Left ventricle myocardium inferior (tissue), 1 donor: ENCODE measurements at places on chromosomes 5 and 9. TPM values are rescaled to one million over a fixed set of nuclear protein-coding genes. Genes with fewer than 3 reads are reported as not detected.
A peak's percentile ranks its signal among the peaks of the same experiment; 100 is the strongest.

GRCh38 chr9:90114641-90115425 is 510.0 kb downstream of the GADD45G start:
- DNase-seq, result no peak
- no peak overlapping the region for H3K4me3 ChIP-seq
- H3K4me1 ChIP-seq, result no peaks in the 10 kb centered on the region
- H3K27ac ChIP-seq, result no peak overlapping the region
- H3K27me3 ChIP-seq, result no peaks in the 10 kb centered on the region

- no peak overlapping the region for H3K4me3 ChIP-seq
- H3K4me1 ChIP-seq, result peaks cover 7% of the 10 kb centered on the region
- H3K27ac ChIP-seq, result no peak overlapping the region
- no peaks in the 10 kb centered on the region for H3K27me3 ChIP-seq
- DNase-seq, result no peak
Measured at GRCh38 chr9:36018129-36018528, 18.6 kb upstream of the RECK start.

GRCh38 chr9:9585920-9586319 is 1026.9 kb downstream of the PTPRD start:
- H3K27ac ChIP-seq, result no peak overlapping the region
- H3K4me3 ChIP-seq, result no peak overlapping the region
- no peaks in the 10 kb centered on the region for H3K36me3 ChIP-seq
- H3K4me1 ChIP-seq, result no peaks in the 10 kb centered on the region
- H3K27me3 ChIP-seq, result no peaks in the 10 kb centered on the region

GRCh38 chr9:127664324-127664677 is 42.5 kb upstream of the CFAP157 start:
- DNase-seq, result no peak
- no peak overlapping the region for H3K4me3 ChIP-seq
- no peaks in the 10 kb centered on the region for H3K27me3 ChIP-seq
- H3K27ac ChIP-seq, result peak overlapping the region; percentile 2
- H3K36me3 ChIP-seq, result peaks cover 96% of the 10 kb centered on the region
- peaks cover 4% of the 10 kb centered on the region for H3K4me1 ChIP-seq

GRCh38 chr5:168578538-168579487 is at the start of gene PANK3:
PANK3 (minus strand) TSS chr5:168579368; CDS start chr5:168579283, 85 bp downstream.
- no peaks in the 10 kb centered on the region for H3K27me3 ChIP-seq
- peak within 1 kb of the TSS; percentile 97 for H3K27ac ChIP-seq
- peaks cover 56% of the 10 kb centered on the region for H3K4me1 ChIP-seq
- H3K36me3 ChIP-seq, result no peaks in the 10 kb centered on the region
- H3K4me3 ChIP-seq, result peak within 1 kb of the TSS; percentile 97

GFI1B gene
- total RNA-seq, result 0.27 TPM

GNA14 gene
- total RNA-seq, result 2.2 TPM

GRCh38 chr9:76135902-76136301 is 245.4 kb downstream of the PCSK5 start:
- H3K4me3 ChIP-seq, result no peak overlapping the region
- no peaks in the 10 kb centered on the region for H3K36me3 ChIP-seq
- H3K27ac ChIP-seq, result no peak overlapping the region
- H3K4me1 ChIP-seq, result no peaks in the 10 kb centered on the region
- no peak for DNase-seq
- H3K27me3 ChIP-seq, result no peaks in the 10 kb centered on the region

GRCh38 chr5:2575292-2575691 is 176.2 kb downstream of the IRX2 start:
- no peak overlapping the region for H3K27ac ChIP-seq
- no peak overlapping the region for H3K4me3 ChIP-seq
- peaks cover 47% of the 10 kb centered on the region for H3K27me3 ChIP-seq
- no peak for DNase-seq

DNA sequence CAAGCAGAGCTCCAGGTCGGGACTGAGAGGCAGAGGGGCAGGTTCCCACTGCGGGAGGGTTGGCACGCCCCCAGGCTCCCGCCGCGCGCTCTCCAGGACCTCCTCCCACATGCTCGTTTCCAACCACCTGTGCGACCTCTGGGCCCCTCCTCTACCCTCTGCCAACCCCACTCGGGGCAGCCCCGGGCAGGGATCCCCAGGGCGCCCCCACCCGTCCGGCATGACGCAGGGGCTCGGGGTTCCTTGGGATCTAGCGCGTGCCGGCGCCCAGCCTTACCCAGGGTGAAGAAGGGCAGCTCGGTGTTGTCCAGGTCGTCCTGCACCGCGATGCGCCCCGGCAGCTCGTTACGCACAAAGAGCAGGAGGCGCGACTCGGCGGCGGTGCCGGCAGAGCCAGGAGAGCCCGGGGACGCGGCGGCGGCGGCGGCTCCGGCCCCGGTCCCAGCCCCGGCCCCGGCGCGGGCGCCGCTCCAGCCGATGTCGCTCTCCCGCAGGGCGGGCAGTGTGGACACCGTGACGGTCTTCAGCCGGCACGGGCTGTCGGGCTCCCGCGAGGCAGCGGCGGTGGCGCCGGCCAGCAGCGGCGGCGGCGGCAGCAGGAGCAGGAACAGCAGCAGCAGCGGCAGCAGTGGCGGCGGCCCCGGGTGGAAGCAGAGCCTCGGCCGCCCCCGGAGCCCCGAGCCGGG is 494 bp downstream of the ASTN2 start:
- peaks cover 27% of the 10 kb centered on the region for H3K4me1 ChIP-seq
- no peaks in the 10 kb centered on the region for H3K36me3 ChIP-seq
- peak overlapping the region; percentile 62 for H3K4me3 ChIP-seq
- H3K27me3 ChIP-seq, result peaks cover 100% of the 10 kb centered on the region

DNA sequence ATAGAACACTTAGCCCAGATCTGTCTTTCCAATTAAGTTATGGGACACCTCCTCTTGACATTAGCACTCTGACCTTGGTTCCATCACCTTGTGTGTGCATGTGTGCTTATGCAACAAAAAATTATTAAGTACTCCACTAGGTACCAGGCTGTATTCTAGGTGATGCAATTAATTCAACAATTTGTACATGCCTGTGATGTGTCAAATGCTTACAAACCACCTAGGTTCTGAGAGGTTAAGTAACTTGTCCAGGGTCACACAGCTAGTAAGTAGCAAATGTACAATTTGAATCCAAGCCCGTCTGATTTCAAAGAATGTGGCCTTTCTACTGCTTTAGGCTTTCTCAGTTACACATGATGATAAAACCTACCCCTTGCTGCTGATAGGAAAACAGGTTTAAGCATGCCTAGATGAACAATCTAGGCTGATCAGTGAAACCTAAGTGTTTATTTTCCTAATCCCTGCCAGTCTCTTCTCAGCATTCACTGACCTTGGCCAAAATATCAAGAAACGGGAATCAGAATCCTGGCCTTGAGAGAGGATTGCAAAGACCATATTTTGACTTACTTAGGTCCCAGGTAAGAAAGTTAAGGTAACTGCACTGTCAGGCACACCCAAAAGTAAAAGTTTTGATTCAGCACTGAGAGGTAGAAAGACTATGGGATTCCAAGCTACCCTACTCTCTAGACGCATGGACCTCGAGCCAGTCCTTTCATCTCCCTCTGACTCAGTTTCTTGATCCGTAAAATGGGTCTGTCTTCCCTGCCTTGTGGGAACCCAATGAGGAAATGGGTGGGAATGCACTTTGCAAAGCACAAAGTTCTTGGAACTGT is 1.0 kb downstream of the TBC1D2 start:
- no peaks in the 10 kb centered on the region for H3K36me3 ChIP-seq
- no peak for DNase-seq
- peak overlapping the region; percentile 98 for H3K27ac ChIP-seq
- no peaks in the 10 kb centered on the region for H3K27me3 ChIP-seq

DNA sequence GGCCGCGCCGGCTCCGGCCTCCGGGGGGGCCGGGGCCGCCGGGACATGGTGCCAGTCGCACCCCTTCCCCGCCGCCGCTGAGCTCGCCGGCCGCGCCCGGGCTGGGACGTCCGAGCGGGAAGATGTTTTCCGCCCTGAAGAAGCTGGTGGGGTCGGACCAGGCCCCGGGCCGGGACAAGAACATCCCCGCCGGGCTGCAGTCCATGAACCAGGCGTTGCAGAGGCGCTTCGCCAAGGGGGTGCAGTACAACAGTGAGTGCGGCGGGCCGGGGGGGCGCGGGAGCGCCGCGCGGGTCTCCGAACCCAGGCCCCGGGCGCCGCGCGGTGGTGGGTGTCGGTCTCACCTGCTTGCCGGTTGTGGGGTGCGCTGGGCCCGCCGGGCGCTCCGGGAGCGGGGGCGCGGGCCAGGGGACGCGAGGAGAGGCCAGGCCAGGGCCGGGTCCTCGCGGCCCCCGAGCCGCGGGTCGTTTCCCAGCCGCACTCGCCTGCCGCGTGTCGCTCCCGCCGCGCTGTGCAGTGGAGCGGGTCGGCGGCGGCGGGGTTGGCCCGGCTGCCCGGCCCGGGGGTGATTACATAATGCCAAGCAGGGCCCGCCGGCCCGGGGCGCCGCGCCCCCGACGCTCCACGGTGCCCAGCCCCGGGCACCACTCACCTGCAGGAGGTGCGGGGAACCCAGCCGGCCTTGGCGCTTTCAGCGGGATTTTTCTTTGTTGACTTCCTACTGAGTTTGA is 492 bp downstream of the RABL6 start:
- peak overlapping the region; percentile 92 for H3K27ac ChIP-seq
- H3K4me1 ChIP-seq, result peaks cover 54% of the 10 kb centered on the region
- peak; percentile 16 for DNase-seq
- H3K27me3 ChIP-seq, result no peaks in the 10 kb centered on the region
- H3K36me3 ChIP-seq, result peaks cover 13% of the 10 kb centered on the region

TMOD1 gene
- 186 TPM for total RNA-seq

SPINK13 gene
- total RNA-seq, result not detected

KCNV2 gene
- total RNA-seq, result not detected

DNA sequence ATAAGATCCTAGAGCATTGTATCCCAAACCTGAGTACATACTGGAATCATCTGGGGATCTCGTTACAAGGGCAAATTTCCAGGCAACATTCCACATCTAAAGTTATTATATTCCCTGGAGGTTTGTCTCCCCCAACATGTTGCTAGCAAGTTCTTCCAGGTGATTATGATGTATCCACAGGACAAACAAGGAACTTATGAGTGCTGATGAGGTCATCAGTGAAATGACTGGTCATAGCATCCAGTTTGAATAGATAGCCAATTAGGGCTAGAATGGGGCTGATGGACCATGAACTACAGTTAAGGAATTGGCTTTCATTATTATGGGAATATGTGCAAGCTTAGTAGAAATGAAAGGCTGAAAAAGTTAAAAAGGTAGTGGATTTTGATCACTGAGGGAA is 115.2 kb downstream of the CWC27 start:
- H3K36me3 ChIP-seq, result no peaks in the 10 kb centered on the region
- no peak overlapping the region for H3K27ac ChIP-seq
- H3K27me3 ChIP-seq, result no peaks in the 10 kb centered on the region
- no peaks in the 10 kb centered on the region for H3K4me1 ChIP-seq
- DNase-seq, result no peak

SLC1A3 gene
- total RNA-seq, result 144 TPM

DNA sequence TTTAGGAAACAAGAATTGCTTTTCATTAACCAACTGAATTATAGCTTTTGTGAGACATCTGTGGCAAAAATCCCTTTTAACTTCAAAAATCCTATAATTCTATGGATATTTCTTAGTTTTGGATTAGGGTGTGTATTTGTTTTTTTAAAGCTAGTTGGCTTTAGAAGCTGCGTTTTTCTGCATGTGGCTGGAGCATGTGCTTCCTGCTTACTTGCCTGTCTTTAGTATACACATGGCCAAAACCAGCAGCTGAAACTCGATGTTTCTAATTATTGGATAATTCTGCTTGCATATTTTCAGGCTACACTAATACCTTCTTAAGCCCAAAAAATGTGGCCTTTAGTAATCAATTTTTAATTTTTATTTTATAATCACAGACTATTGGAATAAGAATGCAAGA is 8.9 kb downstream of the RECK start:
- no peak for DNase-seq
- H3K27ac ChIP-seq, result no peak overlapping the region
- no peaks in the 10 kb centered on the region for H3K36me3 ChIP-seq
- H3K4me3 ChIP-seq, result no peak overlapping the region
- no peaks in the 10 kb centered on the region for H3K27me3 ChIP-seq

DNA sequence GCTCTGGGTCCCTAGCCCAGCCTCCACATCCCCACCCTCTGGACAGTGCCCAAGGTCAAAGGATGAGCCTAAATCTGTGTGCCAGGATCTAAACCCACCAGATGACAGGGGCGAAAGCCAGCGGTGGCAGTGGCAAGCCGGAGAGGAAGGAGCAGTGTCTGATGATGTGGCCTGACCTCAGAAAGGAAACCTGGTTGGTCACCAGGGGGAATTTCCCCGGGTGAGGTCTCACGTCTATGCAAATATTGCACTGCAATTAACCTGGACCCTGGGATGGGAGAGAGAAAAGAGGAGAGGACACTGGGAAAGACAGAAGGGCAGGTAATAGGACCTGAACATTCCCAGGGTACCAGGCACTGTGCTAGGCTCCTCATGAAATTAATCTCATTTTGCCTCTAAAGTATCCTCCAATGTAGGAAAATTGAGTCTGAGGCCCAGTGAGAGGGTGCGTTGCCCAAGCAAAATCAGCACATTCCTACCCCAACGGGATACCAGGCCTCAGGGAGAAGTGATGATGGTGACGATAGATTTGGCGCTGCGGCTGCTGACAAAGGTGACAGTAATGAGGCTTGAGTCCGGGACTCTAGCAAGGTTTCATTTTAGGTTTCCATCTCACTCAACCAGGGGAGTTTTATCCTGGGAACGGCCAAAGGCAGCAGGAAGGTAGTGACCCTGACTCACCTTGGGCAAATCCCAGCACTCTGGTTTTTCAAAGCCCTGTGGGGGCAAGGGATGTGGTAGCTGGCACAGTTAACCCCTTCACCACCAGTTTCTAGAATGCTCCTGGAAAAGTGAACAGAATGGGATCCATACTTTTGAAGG is 13.4 kb upstream of the TNIP1 start:
- H3K27me3 ChIP-seq, result no peaks in the 10 kb centered on the region
- H3K27ac ChIP-seq, result peak overlapping the region; percentile 73
- peaks cover 52% of the 10 kb centered on the region for H3K4me1 ChIP-seq

DNA sequence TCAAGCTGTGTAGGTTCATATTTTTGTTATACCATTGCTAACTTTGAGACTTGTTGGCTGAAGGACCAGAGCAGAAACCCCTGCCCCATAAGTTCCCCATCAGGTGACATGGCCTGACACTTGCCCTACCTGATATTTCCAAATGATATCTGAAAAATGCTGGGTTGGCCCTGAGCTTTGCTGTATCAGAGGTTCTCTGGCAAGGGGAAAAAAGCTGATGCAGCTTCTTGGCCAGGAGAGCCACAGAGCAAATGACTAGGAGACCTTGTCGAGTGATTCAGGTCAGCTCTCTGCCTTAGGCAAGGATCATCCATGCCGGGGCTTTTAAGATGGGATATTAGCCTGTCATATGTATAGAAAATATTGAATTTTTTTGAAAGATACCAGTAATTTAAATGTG is 2.9 kb upstream of the MEGF9 start:
- H3K27me3 ChIP-seq, result no peaks in the 10 kb centered on the region
- no peak for DNase-seq
- H3K4me1 ChIP-seq, result peaks cover 37% of the 10 kb centered on the region
- H3K27ac ChIP-seq, result no peak overlapping the region
- H3K4me3 ChIP-seq, result no peak overlapping the region

ZNF608 gene
- 6.8 TPM for total RNA-seq

GABRB2 gene
- total RNA-seq, result 0.11 TPM

PDLIM4 gene
- 4.8 TPM for total RNA-seq

GRCh38 chr9:70601000-70601951 is 186.8 kb upstream of the KLF9 start:
- no peaks in the 10 kb centered on the region for H3K36me3 ChIP-seq
- H3K4me1 ChIP-seq, result peaks cover 33% of the 10 kb centered on the region
